ENCODE measurements at places on chromosomes 3 and 15. TPM values are rescaled to one million over a fixed set of nuclear protein-coding genes. Genes with fewer than 3 reads are reported as not detected.
A peak's percentile ranks its signal among the peaks of the same experiment; 100 is the strongest.

GRCh38 chr3:141686466-141687291 lies 51.4 kb upstream of the RNF7 start:
- DNase-seq = peak; percentile 66
- peak overlapping the region; percentile 40 for H3K27ac ChIP-seq
- H3K4me1 ChIP-seq = peaks cover 2% of the 10 kb centered on the region
- H3K4me3 ChIP-seq = no peak overlapping the region
- H3K27me3 ChIP-seq = no peaks in the 10 kb centered on the region

GPX1 gene
- 218 TPM for polyA plus RNA-seq

- H3K27ac ChIP-seq = no peak overlapping the region
- H3K27me3 ChIP-seq = no peaks in the 10 kb centered on the region
- no peaks in the 10 kb centered on the region for H3K36me3 ChIP-seq
- peak; percentile 59 for DNase-seq
- H3K4me3 ChIP-seq = no peak overlapping the region
These were observed 29.7 kb upstream of the STRIT1 start for GRCh38 chr3:155323063-155323666.

DNA sequence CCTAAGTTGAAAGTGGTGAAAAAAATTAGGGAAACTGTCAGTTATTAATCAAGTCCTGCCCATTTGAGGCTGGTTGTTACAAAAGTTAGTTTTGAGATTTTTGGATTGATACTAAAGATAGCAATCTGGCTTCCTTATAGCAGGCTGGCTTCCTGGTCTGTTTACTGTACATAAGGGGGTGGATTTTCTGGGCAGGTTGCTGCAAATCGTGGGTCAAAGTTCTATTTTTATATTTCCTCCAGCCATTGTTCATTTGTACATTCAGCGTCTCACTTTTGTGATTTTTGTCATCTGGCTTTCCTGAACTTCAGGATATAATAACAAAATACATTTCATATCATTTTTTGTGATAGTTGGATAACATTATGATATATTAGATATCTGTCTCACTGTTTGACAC lies 49.5 kb downstream of the CLDN1 start:
- no peak overlapping the region for H3K4me3 ChIP-seq
- H3K4me1 ChIP-seq = no peaks in the 10 kb centered on the region
- H3K27me3 ChIP-seq = no peaks in the 10 kb centered on the region
- no peaks in the 10 kb centered on the region for H3K36me3 ChIP-seq
- no peak for DNase-seq
- H3K27ac ChIP-seq = no peak overlapping the region

GRCh38 chr3:144626835-144627234 lies 655.2 kb downstream of the DIPK2A start:
- no peaks in the 10 kb centered on the region for H3K27me3 ChIP-seq
- H3K36me3 ChIP-seq = no peaks in the 10 kb centered on the region
- no peaks in the 10 kb centered on the region for H3K4me1 ChIP-seq
- DNase-seq = no peak
- H3K4me3 ChIP-seq = no peak overlapping the region

- H3K27ac ChIP-seq = no peak overlapping the region
- H3K4me3 ChIP-seq = no peak overlapping the region
- H3K27me3 ChIP-seq = peaks cover 2% of the 10 kb centered on the region
- H3K4me1 ChIP-seq = peaks cover 16% of the 10 kb centered on the region
- H3K36me3 ChIP-seq = no peaks in the 10 kb centered on the region
- peak; percentile 57 for DNase-seq
These were observed 6.3 kb downstream of the RPP25 start for GRCh38 chr15:74950078-74950908.

DNA sequence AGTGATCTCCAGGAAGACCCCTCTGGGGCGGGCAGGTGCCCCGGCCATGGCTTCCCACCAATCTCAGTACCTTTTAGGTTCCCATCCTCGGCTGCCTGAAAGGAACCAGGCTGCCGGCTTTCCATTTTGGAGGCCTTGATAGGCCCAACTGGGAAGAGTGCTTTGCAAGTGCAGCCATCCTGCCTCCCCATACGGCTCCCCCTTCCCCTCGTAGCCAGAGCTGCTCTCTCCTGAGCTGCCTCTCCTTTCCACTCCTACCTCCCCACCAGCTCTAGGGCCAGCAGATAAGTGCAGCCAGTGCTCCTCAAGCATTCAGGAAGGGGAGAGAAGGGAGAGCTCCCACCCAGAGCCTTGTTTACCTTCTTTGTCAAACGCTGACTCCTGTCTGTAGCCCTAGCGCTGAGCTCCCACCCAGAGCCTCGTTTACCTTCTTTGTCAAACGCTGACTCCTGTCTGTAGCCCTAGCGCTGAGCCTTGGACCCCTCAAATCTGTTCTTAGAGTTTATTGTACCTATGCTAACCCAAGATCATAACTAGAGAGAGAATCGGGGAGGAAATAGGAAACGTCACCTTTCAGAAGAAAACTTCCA lies 133.0 kb downstream of the LRRK1 start:
- no peak overlapping the region for H3K4me3 ChIP-seq
- H3K4me1 ChIP-seq = no peaks in the 10 kb centered on the region
- H3K36me3 ChIP-seq = peaks cover 11% of the 10 kb centered on the region
- no peak overlapping the region for H3K27ac ChIP-seq

GRCh38 chr15:84081391-84082168 lies 154.0 kb upstream of the GOLGA6L4 start:
- H3K27ac ChIP-seq = no peak overlapping the region
- no peak for DNase-seq
- H3K27me3 ChIP-seq = peaks cover 25% of the 10 kb centered on the region
- no peak overlapping the region for H3K4me3 ChIP-seq

DNA sequence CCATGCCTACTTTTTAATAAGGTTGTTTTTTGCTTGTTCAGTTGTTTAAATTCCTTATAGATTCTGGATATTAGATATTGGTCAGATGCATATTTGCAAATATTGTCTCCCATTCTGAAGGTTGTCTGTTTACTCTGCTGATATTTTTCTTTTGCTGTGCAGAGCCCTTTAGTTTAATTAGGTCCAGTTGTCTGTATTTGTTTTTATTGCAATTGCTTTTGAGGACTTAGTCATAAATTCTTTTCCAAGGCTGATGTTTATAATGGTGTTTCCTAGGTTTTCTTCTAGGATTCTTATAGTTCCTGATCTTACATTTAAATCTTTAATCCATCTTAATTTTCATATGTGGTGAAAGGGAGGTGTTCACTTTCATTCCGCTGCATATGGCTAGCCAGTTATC lies 77.4 kb downstream of the PTPRG start:
- no peak overlapping the region for H3K27ac ChIP-seq
- no peak for DNase-seq
- H3K4me1 ChIP-seq = peaks cover 10% of the 10 kb centered on the region
- no peaks in the 10 kb centered on the region for H3K36me3 ChIP-seq

ATP8B4 gene
- polyA plus RNA-seq = 4.4 TPM

- H3K27me3 ChIP-seq = no peaks in the 10 kb centered on the region
- H3K4me1 ChIP-seq = peaks cover 44% of the 10 kb centered on the region
- DNase-seq = no peak
- H3K27ac ChIP-seq = peak overlapping the region; percentile 83
- H3K36me3 ChIP-seq = peaks cover 24% of the 10 kb centered on the region
These were observed 526 bp downstream of the RMDN3 start for GRCh38 chr15:40754574-40754882.

DNA sequence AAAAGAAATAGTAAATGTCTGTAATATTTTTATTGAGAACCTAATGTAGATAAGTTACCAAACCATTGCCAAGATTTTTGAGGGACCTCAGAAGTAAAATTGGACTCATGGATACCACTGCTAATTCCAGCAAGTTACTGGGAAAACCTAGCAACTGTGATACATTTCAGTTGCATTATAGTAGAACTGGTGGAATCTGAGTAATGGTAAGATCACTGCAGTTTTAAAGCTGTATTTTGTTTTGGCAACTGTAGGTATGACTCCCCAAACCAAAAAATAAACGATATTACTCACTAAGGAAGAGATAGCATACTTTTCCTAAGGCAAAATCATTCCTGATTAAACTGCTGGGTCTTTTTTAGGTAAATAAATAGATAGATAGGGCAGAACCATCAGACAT lies 54.0 kb downstream of the ARMC8 start:
- DNase-seq = no peak
- no peak overlapping the region for H3K27ac ChIP-seq
- no peak overlapping the region for H3K4me3 ChIP-seq
- no peaks in the 10 kb centered on the region for H3K27me3 ChIP-seq

LDHAL6B gene
- polyA plus RNA-seq = 0.57 TPM

DNA sequence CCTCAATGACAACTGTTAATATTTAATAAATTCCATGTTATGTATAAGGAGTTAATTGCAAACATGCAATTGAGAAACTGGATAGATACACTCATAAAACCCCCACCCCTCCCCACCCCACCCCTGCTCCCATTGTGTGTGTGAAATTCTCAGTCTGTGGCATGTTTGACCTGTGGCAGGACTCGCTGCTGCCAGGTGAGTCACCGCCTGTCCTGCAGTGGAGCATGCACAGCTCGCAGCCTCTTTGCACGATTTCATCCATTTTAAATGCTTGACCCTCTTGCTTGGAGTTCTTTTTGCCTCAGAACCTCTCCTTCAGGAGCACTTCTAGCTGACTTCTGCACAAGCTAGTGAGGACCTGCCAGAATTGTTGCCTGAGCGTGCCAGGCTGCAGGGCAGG lies 5.3 kb upstream of the APEH start:
- no peak overlapping the region for H3K27ac ChIP-seq
- peaks cover 18% of the 10 kb centered on the region for H3K4me1 ChIP-seq
- H3K36me3 ChIP-seq = no peaks in the 10 kb centered on the region

DNA sequence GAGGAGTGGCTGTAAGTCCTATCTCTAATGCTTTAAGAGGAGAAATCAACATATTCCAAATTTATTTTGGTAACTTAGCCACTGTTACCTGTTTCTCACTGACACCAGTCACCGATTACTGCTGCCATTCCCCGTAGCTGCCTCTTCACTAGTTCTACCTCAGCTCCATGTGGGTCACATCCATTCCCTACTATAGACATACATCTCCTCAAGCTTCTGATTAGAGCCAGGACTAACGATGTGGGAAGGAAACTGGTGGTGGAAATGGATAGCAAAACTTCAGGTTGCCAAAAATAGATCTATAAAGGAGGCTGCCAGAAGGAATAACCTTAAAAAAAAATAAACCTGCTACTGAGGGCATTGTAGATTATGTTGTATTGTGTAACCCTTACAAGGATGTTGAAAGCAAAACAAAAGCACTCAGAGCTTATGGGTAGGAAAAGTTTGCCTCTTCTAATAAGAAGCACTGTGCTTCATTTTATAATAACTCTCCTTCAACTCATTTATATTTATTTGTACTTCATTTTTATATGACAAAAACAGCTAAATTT lies 56.0 kb downstream of the KAT2B start:
- no peaks in the 10 kb centered on the region for H3K4me1 ChIP-seq
- DNase-seq = no peak
- H3K27ac ChIP-seq = no peak overlapping the region
- H3K27me3 ChIP-seq = no peaks in the 10 kb centered on the region
- H3K4me3 ChIP-seq = no peak overlapping the region

PLCD1 gene
- polyA plus RNA-seq = 13.4 TPM

- H3K27ac ChIP-seq = no peak overlapping the region
- H3K27me3 ChIP-seq = no peaks in the 10 kb centered on the region
- no peak overlapping the region for H3K4me3 ChIP-seq
- H3K36me3 ChIP-seq = no peaks in the 10 kb centered on the region
These were observed 86.3 kb upstream of the RASGRP1 start for GRCh38 chr15:38650936-38651327.

DNA sequence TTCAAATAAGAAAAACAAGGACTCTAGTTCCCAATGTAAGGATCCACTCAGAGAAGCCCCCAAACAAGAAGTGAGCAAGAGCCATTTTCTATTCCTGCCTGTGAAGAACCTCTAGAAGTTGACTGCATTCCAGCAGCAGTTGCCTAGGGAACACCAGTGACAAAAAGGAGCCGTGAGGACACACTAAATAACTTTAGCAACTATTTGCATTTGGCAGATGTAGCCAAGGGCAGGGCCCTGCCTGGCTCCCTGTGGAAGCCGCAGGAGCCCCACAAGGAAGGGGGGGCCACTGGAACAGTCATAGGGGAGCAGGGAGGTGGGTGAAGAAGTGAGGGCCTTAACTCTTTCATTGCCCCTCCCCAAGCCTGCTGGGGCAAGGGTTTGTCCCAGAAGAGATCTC lies 470.2 kb upstream of the PROK2 start:
- no peaks in the 10 kb centered on the region for H3K36me3 ChIP-seq
- no peak for DNase-seq
- H3K4me1 ChIP-seq = peaks cover 5% of the 10 kb centered on the region
- H3K4me3 ChIP-seq = no peak overlapping the region

LEO1 gene
- 21.0 TPM for polyA plus RNA-seq

- H3K4me3 ChIP-seq = no peak overlapping the region
- peaks cover 6% of the 10 kb centered on the region for H3K4me1 ChIP-seq
- no peak for DNase-seq
- H3K36me3 ChIP-seq = no peaks in the 10 kb centered on the region
- H3K27me3 ChIP-seq = peaks cover 8% of the 10 kb centered on the region
- H3K27ac ChIP-seq = no peak overlapping the region
These were observed 5.4 kb upstream of the SENP7 start for GRCh38 chr3:101518421-101518871.

- no peaks in the 10 kb centered on the region for H3K4me1 ChIP-seq
- H3K4me3 ChIP-seq = no peak overlapping the region
- no peaks in the 10 kb centered on the region for H3K36me3 ChIP-seq
- no peaks in the 10 kb centered on the region for H3K27me3 ChIP-seq
- no peak overlapping the region for H3K27ac ChIP-seq
These were observed 202.1 kb downstream of the TBL1XR1 start for GRCh38 chr3:176994891-176995781.

DNA sequence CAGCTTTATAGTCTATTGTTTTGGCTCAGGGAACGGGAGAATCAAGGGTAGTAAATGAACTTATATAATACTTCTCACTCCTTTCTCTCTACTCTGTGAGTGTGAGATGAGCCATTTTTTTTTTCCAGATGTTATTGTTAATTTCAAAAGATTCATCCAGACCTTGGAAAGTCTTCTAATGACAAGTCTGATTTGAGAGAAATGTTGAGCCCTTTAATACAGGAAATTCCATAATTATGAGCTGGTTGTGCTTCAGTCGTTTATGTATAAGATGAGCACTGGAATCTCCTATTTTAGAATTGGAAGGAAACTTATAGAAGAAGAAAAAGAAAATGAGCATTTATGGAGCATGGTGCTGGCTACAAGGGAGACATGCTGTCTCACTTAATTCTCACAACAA lies 92.0 kb downstream of the FBN1 start:
- DNase-seq = no peak
- H3K27me3 ChIP-seq = no peaks in the 10 kb centered on the region
- no peaks in the 10 kb centered on the region for H3K36me3 ChIP-seq
- H3K27ac ChIP-seq = no peak overlapping the region
